ENCODE measurements at places on chromosomes 2 and 18.

GRCh38 chr2:227643990-227644551 is 22.5 kb upstream of the SCYGR5 start:
- DNase-seq = no peak

- no peak for DNase-seq
Observed at GRCh38 chr2:88269836-88270235, 99.7 kb downstream of the THNSL2 start.

DNA sequence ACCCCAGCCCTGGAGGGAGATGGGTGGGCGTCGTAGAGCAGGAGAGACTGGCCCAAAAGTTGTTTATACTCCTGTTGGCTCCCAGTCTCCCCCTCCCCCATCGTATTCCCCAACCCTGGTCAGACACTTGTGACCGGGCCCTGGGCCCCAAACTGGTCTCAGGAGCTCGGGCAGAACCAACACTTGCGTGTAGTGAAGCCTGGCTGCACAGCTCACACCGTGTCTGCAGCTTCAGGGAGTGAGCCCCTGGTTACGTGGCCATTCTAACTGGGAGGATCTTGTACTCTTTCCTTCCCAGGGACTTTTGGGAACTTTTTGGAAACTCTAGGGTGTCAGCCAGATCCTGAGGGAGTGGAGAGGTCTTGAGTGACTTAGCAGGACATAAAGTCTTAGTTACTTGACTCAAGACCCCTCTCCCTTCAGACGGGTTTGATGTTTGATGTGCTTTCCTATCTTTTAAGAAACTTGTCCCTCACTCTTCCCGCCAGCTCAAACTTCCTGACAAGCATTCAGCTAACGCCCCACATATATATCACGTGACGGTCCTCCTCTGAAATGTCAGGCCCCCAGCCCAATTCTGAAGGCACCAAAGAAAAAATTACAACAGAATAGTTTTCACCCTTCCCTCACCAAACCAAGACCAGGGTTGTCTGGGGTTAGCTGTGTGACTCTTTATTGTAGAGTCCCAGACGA is 2.3 kb downstream of the PKDCC start:
- DNase-seq = peak; percentile 42

DNA sequence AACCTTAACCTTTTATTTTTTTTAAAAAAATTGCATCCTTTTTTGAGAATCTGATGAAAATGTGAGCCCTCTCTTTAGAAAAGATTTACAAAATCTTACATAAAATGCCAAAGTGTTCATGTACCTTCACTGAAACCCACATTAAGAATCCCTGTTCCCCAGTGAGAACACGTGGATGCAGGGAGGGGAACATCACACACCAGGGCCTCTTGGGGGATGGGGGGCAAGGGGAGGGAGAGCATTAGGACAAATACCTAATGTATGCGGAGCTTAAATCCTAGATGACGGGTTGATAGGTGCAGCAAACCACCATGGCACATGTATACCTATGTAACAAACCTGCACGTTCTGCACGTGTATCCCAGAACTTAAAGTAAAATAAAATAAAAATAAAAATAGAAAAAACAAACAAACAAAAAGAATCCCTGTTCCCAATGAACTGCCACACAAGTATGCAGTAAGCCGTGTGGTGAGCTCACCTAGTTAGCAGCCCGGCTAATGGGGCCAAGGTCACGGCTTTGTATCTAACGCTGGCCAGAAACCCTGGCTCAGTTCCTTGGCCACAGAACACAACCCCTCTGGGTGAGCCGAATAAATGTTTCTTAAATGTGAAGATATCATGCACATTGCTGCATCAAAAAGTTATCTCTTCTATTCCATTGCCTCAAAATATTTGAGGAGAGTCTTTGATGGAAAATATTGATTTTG is 41.4 kb downstream of the CHST9 start:
- DNase-seq = no peak

- DNase-seq = no peak
Observed at GRCh38 chr2:215644233-215644897, 208.5 kb upstream of the FN1 start.

DNA sequence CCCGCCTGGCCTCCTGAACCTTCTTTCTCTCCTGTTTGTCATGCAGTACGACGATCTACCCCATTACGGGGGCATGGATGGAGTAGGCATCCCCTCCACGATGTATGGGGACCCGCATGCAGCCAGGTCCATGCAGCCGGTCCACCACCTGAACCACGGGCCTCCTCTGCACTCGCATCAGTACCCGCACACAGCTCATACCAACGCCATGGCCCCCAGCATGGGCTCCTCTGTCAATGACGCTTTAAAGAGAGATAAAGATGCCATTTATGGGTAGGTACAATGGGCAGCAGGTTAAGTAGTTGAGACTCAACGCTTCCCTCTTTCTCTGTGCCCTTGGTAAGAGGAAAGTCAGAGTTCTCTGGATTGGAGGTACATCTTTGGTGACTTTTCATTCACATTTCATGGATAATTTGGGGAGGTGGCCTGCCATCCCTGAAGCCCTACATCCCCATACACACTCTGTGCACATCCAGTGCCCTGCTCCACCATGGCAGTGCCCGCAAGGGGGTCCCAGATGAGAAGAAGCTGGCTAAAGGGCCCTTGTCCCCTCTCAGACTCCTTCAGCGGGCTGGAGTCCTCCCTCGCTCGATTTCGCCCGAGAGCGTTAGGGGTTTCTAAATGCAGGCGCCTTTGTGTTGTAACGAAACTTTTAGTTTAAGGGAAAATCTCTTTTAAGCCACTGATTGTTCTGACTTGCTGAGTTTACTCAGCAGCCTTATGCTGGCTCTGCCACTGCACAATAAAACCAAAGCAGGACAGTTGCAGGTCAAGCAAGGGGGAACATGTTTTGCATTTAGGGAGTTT is 3.0 kb downstream of the MEIS1 start:
- DNase-seq = no peak

- no peak for DNase-seq
Observed at GRCh38 chr2:197131558-197131855, 179.1 kb downstream of the ANKRD44 start.

GRCh38 chr2:196435189-196435588 is 204.3 kb upstream of the CCDC150 start:
- DNase-seq = peak; percentile 15

DNA sequence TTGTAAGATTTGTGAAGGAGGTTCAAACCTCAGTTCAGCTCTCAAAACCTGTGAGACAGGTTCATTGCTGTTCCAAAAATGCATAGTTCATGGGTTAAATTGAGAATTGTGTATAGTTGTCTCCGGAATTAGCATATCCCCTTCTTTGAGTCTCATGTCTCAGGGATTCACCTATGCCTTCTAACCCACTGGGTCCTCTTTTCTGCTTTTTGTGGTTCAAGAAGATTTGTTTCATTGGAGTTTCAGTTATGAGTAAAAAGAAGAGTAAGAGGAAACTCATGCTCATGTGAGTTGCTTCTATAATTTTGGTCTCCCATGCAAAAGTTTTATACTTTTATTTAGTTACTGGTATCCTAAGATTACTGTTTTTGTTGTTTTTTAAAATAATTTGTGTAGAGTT is 1219.8 kb upstream of the ZEB2 start:
- no peak for DNase-seq

DNA sequence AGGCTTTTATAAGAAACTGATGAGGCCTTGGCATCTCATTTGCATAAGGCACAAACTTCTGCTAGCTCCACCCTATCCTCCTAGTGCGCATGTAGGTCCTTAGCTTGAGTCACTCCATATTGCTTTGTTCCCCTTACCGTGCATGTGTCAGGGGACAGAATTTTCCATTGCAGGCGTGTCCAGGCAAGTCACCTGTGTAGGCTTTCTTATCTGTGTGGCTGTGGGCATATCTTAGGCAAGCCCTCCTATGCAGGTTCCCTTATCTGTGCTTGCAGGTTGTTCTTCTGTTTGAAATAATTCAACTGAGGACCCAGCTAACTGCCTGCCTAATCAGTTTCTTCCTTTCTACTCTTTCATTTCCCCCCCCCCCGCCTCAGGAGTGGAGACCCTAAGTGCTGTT is 63.3 kb upstream of the CDCA7 start:
- DNase-seq = no peak

GRCh38 chr18:74281980-74282754 is 9.6 kb downstream of the CYB5A start:
- peak; percentile 35 for DNase-seq

DNA sequence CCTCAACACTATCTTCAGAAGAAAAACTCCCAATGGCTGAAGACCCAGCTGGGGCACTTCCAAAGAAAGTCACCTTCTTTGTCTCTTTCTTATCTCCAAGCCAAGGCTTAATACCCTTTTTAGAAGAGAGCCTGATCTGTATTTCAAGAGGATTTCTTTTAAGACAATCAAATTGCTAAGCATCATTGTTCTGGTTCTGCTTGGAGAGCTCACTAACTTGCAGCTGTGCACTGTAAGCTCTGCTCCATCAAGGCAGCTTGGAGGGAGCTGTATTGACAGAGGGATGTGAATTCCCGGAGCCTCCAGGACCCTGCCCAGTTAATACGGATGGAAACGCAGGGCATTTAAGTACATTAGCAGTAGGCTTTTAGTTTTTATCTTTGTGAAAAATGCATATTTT is 253.1 kb downstream of the TDRD15 start:
- DNase-seq = no peak

DNA sequence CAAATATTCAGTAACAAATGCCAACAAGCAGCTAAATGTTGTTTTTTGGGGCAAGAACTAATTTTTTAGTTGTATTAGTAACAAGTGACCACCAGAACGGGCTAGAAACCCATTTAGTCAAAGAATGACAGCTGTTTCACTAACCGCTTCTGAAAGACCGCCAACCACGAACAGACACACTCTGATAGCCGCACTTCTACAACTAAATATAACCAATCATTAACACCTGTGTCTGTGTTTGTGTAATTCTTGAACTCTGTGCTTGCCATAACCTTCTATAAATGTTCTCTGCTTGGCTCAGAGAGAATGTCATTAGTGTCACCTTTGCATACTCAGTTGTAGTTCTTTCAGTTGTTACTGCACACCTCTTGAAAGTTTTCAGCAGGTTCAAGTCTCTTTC is 526.3 kb upstream of the LRRTM1 start:
- no peak for DNase-seq

DNA sequence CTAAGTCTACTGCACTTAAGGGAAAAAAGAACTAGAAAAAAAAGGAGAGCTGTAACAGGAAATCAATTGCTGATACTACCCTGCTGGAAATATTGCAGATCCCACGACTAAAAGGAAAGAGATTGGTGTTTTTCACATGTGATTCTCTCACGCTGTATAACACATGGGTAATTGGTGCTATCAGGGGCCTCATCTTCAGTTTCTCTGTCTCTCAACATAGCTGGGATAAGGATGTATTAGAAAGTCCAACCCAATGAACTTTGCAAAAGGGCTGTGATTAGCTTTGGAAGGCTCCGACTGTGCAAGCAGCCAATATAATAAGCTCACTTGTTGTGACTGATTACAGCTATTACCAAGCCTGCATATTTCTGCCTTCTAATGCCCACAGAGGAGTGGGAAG is 133.4 kb downstream of the NRP2 start:
- no peak for DNase-seq

- peak; percentile 31 for DNase-seq
Observed at GRCh38 chr18:79962311-79962710, 2.1 kb upstream of the HSBP1L1 start.

GRCh38 chr2:44843086-44843485 is 98.4 kb upstream of the SIX3 start:
- no peak for DNase-seq

DNA sequence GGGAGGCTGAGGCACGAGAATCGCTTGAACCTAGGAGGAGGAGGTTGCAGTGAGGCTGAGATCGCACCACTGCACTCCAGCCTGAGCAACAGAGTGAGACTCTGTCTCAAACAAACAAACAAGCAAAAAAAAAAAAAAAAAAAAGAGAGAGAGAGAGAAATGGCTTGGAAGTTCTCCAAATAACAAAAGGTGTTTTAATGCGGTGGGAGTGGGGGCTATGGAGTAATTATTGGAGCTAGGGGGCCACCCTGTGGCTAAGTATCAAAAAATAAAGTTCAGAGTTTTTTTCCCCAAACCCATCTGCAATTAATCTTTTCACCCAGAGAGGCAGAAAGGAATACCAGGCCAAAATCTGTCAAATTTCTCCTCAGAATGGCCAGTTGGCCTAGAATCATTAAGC is 23.0 kb upstream of the CEP68 start:
- DNase-seq = no peak

- peak; percentile 61 for DNase-seq
Observed at GRCh38 chr2:160246356-160246755, 46.3 kb upstream of the ITGB6 start.

- DNase-seq = peak; percentile 52
Observed at GRCh38 chr2:109266998-109267854, 138.2 kb downstream of the SH3RF3 start.

DNA sequence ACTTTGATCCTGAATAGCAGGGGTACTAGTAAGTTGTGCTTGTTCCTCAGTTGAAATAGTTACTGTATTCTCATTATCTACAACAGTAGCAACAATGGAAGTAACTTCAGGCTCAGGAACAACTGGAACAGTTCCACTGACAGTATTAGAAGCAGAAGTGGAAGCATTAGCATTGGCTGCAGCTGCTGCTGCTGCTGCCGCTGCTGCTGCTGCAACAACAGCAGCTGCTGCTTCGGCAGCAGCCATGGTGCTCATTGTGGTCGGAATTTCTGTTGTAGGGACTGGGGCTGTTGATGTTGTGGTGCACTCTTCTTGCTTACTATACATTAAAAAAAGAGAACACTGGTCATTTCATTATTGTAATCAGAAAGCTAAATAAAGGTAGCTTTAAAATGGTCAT is 40.8 kb downstream of the PRPF40A start:
- DNase-seq = no peak

- DNase-seq = no peak
Observed at GRCh38 chr2:219506802-219507526, 7.3 kb upstream of the ASIC4 start.

GRCh38 chr2:203461746-203462145 is 73.4 kb downstream of the RAPH1 start:
- DNase-seq = no peak

- DNase-seq = no peak
Observed at GRCh38 chr2:106117882-106118684, 76.0 kb downstream of the UXS1 start.

DNA sequence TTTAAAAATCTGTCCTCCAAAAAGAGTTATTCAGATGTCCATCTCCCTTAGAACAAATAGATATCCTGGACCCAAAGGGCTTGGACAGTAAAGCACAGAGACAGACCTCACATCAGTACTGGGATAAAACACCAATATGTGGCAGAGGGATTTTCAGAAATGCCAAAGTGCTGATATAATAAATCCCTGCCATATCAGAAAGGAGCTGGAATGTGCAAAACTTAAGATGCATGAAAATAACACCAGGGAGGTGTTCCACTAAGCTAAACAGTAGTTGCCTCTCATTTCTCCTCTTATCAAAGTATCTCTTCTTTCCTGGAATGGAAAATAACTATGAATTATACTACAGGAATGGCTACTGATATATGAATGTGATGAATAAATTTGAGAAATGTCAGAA is 13.2 kb downstream of the USP40 start:
- DNase-seq = peak; percentile 60

- no peak for DNase-seq
Observed at GRCh38 chr2:144517866-144518747, 1.8 kb downstream of the ZEB2 start.

DNA sequence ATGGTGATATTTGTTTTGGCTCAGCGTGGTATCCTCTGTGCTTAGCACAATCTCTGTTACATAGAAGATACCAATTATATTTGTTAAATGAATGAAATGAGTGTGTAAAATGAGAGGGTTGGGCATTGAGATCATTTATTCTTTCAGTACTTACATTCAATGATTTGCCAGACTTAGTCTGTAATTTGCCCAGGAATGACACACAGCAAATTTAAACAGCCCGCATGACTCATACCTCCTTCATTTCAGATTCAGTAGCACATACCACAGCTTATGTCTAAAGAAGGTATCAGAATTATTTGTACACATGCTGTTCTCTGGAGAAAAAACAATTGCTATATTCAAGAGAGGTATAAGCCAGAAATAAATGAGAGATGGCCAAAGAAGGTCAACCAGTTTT is 37.0 kb downstream of the KLHL14 start:
- DNase-seq = peak; percentile 75
